ENCODE measurements at places on chromosomes 7 and 10. TPM values are rescaled to one million over a fixed set of nuclear protein-coding genes. Genes with fewer than 3 reads are reported as not detected.

Gene NEBL
- total RNA-seq = 0.83 TPM

Gene GRID2IP
- total RNA-seq = not detected

Gene PAX4
- total RNA-seq = not detected

Gene ADAM8
- 0.55 TPM for total RNA-seq

Gene PRF1
- not detected for total RNA-seq

Gene SEPHS1
- total RNA-seq = 55.4 TPM

Gene MOGAT3
- total RNA-seq = not detected

Gene PTPRE
- total RNA-seq = 116 TPM

Gene CPED1
- total RNA-seq = 0.22 TPM

GRCh38 chr7:87339373-87339897 is 6.0 kb upstream of the CROT start:
- peak; percentile 98 for DNase-seq

DNA sequence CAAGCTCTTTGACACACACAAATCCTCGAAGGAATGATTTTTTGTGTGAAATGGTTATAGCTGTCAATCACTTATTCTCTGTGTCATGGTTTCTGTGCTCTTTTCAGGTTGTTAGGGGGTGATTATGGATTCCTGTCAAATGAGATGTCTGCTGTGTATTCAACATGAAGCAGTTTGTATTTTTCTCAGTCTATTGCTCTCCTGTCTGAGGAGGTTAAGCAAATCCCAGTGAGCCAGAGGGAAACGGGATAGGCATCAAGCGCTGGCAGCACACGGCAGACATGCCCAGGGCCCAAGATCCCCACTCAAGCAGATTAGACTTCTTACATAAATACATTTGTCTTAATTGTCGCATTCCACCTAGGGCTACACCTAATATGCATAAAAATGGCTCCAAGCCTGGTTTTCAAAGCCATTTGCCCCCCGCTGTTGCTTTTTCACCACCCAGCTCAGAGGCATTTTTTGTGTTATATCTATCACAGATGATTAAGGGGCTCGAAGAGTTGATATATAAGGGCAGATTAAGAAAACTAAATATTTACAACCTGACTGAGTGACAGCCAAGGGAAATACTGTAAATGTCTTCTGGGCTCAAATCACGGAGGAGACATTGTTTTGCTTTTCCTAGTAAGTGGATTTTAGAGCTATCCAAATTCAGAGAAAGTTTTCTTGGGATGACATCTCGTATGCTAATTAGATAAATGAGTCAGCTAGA is 192.7 kb upstream of the LRGUK start:
- no peak for DNase-seq

DNA sequence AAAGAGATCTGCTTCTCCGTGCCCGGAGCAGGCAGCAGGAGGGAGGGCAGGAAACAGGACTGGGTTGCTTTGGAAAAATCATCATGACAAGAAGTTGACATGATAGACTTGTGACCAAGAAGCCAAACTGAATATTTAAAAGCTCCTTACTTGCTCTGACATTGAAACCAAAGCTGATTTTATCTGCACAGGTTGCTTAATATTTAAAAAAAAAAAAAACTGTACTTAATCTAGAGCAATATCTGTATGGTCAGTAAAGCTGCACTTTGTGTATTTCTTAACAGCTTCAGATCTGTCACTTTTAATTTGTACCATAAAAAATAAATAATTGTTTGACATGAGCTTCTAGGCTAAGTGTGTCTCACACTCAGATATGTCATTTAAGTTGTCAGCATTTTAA is 97.9 kb upstream of the YAE1 start:
- no peak for DNase-seq

GRCh38 chr7:104288137-104288536 is 40.3 kb upstream of the LHFPL3 start:
- no peak for DNase-seq

DNA sequence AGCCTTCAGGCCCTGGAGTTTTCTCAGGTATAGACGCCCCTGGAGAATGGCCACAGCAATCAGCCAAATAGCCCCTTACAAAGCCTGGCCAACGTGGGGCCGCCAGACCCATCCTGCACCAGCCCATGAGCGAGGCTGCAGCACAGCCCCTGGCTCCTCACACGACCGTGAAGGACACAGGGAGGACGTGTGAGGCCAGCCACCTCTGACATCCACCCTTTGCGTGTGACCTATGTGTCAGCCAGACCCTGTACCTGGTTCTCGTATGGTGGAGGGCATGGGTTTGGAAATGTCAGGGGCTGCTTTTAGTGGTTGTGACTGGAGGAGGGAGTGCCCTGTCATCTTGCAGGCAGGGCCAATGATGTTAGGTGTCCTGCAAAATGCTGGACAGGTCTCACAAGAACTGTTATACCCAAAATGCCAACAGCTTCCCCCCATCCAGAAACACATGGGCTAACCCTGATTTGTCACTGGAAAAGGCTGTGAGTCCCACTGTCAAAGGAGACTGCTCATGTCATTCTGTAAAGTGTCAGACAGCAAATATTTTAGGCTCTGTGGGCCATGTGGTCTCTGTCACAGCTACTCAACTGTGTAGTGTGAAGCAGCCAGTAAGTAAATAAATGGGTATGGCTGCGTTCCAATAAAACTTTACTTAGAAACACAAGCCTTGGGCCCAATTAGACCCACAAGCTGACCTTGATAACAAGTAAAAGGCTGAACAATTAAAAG is 30.0 kb downstream of the NOD1 start:
- no peak for DNase-seq

DNA sequence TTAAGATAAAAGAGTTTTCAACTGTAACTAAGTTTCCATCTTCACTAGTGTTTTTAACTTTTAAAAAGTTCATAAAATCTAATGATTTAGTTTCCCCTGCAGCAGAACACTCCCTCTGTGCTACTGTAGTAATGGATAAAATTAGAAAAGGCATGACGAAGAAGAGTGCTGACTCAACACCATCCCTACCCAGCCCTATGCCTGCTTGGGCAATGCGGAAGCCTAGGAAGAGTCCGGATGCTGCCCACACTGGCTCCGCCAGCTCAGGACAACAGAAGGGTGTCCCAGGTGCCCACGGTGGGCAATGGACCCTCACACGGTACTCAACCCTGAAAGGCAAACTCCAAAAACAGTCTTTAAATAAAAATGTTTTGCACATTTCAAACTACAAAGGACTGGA is 118.2 kb downstream of the LARP4B start:
- no peak for DNase-seq

DNA sequence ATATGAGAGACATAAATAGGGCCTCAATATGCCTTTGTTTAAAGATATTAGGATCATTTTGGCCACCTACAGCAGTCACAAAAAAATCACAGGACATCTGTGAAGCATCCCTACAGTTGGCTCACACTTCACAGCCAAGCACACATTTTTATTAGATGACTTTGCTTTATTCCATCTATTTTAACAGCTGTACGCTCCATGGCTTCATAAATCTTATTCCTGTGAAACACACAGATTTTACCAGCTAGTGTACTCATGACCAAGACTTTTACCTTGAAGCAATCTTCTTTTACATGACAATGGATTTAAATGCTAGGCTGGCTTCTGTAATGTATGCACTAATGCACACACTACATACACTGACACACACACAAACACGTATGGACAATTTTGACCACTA is 254.8 kb upstream of the PITRM1 start:
- no peak for DNase-seq

DNA sequence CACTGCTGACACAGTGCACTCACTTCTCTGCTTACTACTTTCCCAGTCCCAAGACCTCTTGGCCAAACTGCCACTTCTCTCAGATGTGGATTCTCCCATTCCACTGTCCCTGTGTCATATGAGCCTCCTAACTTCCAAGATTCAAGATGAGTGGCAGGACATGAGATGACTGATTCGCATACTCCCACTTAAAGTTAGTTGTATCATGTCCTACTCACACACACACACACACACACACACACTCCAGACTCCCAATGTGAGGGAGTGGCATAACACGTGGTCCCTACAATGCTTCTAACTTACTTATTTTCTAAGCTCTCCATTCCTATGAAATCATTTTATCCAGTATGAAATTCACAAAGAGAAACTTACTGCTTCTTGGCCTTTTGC is 67.0 kb upstream of the CAV2 start:
- DNase-seq = no peak

GRCh38 chr7:150447966-150448788 is 2.3 kb upstream of the GIMAP8 start:
- DNase-seq = no peak

- DNase-seq = no peak
Observed at GRCh38 chr10:17981766-17982380, 30.2 kb downstream of the SLC39A12 start.

DNA sequence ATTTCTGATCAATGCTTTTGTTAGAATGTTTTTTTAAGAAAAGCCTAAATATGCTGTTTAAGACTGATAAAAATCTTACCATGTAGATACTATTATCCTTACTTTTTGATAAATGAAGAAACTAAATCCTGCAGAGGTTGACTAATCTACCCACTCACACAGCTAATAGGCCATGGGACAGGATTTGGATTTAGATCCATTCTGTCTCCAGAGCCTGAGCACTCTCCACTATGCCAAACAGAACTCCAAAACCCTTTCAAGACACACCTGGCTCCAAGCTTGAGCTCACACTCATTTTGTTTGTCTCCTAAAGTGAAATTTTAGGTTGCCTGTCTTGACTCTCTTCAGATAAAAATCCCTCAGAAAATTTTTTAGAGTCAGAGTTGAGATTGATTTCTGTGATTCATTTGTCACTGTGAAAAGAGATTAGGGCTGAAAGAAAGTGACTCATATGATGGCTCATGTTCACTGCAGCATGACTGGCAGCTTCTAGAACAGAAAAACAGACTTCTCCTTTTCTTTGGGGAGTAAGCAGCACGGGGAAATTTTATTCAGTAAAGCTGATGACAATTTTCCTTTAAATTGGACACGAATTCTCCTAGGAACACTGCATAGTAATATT is 132.3 kb upstream of the POT1 start:
- peak; percentile 83 for DNase-seq

DNA sequence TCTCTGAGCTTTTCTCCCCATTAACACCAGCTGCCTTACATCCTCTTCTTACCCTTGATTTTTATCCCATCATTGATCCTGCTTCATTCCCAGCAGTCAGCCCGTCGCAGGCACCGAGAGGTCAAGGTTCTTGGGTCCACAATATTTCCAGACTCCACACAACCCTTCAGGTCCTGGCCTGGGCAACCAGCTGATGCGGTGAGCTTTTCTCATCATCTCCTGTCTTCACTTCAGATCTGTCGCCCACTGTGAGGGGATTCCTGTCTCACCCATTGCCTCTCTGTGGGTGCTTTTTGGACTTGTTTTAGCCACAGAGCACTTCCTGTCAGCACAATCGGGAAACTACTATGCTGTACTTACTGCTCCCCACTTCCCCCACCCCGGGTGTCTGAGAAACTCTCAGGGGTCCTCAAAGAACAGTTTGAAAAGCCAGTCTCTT is 8.4 kb upstream of the PVRIG start:
- DNase-seq = no peak

GRCh38 chr10:133401500-133401899 is 7.5 kb downstream of the MTG1 start:
- DNase-seq = no peak

DNA sequence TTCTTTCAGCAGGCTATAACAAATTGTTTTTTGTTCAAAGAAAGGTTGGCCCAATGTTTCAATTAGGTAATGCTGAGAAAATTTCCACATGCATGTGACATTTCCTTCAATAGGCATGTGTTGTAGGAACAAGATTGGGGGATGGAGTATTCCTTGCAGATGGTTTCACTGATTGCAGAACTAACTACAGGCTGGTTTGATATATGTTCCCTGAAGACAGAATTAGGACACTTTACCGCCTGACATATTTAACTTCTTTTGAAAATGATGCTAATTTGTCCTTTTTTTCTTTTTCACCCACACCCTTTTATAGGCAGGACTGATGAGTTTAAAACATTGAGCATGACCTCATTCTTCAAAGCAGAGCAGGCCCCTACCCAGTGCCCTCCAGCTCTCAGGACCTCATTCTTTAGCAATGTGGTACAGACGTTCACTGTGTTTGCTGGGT is 163.3 kb downstream of the CPED1 start:
- no peak for DNase-seq

DNA sequence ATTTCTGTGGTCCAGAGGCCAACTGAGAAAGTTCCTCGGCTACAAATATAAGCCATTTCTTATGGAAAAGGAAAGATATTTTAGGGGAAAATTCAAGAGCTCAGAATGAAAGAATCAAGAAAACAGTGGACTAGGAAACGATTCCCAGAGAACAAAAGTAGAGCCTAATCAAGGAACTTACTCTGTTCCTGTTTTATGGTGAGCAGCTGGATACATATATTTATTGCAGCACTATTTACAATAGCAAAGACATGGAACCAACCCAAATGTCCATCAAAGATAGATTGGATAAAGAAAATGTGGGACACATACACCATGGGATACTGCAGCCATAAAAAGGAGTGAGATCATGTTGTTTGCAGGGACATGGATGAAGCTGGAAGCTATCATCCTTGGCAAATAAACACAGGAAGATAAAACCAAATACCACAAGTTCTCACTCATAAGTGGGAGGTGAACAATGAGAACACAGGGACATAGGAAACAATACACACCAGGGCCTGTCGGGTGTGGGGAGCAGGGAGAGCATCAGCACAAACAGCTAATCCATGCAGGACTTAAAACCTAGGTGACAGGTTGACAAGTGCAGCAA is 298.7 kb downstream of the THSD7A start:
- DNase-seq = peak; percentile 56

DNA sequence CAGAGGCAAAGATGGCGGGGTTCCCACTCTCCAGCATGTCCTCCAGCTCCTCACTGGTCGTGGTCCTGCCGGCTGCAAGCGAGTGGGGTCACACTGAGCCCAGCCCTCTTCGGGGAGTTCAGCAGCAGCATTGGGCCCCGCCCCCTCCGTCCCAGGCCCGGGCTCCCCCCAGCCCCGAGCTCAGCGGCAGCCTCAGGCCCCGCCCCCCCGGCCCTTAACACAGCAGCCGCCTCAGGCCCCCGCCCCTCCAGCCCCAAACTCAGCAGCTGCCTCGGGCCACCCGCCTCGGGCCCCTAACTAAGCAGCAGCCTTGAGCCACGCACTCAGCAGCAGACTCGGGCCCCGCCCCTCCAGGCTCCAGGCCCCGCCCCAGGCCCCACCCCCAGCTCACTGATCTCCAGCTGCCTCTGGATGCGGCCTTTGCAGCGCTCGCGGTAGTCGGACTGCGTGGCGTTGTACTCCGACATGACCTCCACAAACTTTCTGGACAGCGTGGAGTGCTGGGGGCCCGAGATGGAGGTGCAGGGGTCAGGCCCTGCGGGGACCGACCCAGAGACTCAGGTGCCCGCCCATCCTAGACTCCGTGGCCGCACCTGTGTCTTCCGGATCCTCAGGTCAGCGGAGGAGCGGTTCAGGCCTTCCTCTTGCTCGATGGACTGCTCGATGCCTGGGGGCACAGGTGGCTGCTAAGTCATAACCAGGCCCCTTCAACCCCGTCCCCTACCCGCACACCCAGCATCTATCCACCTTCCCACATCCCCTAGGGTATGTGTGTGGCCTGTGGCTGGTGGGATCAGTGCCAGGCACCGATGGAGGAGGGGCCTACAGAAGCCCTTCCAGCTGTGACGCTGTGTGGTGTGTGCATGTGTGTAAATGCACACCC is 15.5 kb downstream of the STX1A start:
- no peak for DNase-seq

All from endothelial cell of umbilical vein (primary cell).